Activated naive CD8-positive, alpha-beta T cell treated with anti-CD3 and anti-CD28 coated beads, Interleukin-2, amount 10 ng/mL, durations not matched to agents 7 days and 5 days (primary cell): ENCODE measurements at places on chromosomes 6 and 20.

DNA sequence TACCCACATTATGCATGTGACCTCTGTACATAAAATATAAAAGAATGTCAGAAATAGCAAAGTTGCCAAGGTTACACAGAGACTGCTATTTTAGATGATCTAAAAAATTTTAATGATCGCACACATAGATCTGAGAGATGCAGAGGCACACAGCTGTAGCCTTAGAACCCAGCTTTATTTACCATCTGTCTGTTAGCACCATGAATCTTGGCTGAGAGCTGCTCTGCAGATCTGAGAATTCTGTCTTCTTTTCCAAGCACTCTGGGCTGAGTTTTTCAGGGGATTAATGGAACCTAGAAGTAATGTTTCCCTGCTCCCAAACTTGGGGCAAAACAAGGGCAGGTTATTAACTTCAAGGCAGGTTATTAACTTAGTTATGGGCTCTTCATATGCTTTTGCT, 248.7 kb upstream of the JAG1 start:
- no peak overlapping the region for H3K4me3 ChIP-seq
- H3K4me1 ChIP-seq, result no peaks in the 10 kb centered on the region
- no peak for DNase-seq

DNA sequence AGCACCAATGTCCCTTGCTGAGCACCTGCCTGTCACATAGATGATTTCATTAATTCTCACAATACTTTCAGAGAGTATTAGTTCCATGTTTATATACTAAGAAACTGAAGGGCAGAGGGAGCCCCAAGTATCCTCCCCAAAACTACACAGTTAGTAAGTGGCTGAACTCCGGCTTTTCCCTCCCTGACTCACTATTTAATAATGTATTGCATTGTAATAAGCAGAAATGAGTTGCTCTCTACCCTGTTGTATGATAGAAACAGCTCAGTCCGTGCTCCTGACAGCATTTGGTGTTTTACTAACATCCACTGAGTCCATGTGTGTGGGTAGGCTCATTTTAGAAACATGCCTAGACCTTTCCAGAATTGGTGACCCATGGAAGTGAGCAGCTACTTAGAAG, 76.8 kb downstream of the OLIG3 start:
- DNase-seq, result no peak
- H3K27me3 ChIP-seq, result peaks cover 22% of the 10 kb centered on the region
- H3K27ac ChIP-seq, result no peak overlapping the region
- peaks cover 8% of the 10 kb centered on the region for H3K4me1 ChIP-seq
- peaks cover 2% of the 10 kb centered on the region for H3K36me3 ChIP-seq
- no peak overlapping the region for H3K4me3 ChIP-seq

- no peaks in the 10 kb centered on the region for H3K27me3 ChIP-seq
- H3K4me3 ChIP-seq, result no peak overlapping the region
- no peaks in the 10 kb centered on the region for H3K4me1 ChIP-seq
- H3K27ac ChIP-seq, result no peak overlapping the region
- peaks cover 11% of the 10 kb centered on the region for H3K36me3 ChIP-seq
These were observed 53.9 kb upstream of the SCML4 start for GRCh38 chr6:107877968-107878367.

- H3K4me1 ChIP-seq, result peaks cover 17% of the 10 kb centered on the region
- peak overlapping the region; percentile 31 for H3K27ac ChIP-seq
- DNase-seq, result no peak
- H3K27me3 ChIP-seq, result peaks cover 1% of the 10 kb centered on the region
These were observed 35.1 kb downstream of the RBM38 start for GRCh38 chr20:57426271-57426689.

DNA sequence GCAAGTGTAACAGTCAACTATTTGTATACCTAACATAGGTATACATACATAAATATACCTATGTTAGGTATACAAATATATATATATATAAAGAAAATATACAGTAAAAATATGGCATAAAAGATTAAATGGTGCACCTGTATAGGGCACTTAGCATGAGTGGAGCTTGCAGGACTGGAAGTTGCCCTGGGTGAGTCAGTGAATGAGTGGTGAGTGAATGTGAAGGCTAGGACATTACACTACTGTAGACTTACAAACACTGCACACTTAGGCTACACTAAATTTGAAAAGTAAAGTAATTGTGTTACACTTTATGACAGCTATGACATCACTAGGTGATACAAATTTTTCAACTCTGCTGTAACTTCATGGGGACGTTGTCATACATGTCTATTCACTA, 65.6 kb downstream of the CDC5L start:
- H3K27ac ChIP-seq, result no peak overlapping the region
- peaks cover 5% of the 10 kb centered on the region for H3K27me3 ChIP-seq
- peaks cover 2% of the 10 kb centered on the region for H3K36me3 ChIP-seq
- H3K4me1 ChIP-seq, result peaks cover 6% of the 10 kb centered on the region
- no peak for DNase-seq
- no peak overlapping the region for H3K4me3 ChIP-seq

GRCh38 chr6:153804755-153805330, 234.2 kb upstream of the OPRM1 start:
- no peaks in the 10 kb centered on the region for H3K36me3 ChIP-seq
- no peaks in the 10 kb centered on the region for H3K4me1 ChIP-seq
- no peak overlapping the region for H3K27ac ChIP-seq
- DNase-seq, result no peak
- H3K4me3 ChIP-seq, result no peak overlapping the region
- H3K27me3 ChIP-seq, result peaks cover 3% of the 10 kb centered on the region

- no peaks in the 10 kb centered on the region for H3K27me3 ChIP-seq
- no peaks in the 10 kb centered on the region for H3K4me1 ChIP-seq
- DNase-seq, result no peak
- no peak overlapping the region for H3K4me3 ChIP-seq
- H3K27ac ChIP-seq, result no peak overlapping the region
These were observed 92.2 kb upstream of the FAM83B start for GRCh38 chr6:54754406-54754805.

DNA sequence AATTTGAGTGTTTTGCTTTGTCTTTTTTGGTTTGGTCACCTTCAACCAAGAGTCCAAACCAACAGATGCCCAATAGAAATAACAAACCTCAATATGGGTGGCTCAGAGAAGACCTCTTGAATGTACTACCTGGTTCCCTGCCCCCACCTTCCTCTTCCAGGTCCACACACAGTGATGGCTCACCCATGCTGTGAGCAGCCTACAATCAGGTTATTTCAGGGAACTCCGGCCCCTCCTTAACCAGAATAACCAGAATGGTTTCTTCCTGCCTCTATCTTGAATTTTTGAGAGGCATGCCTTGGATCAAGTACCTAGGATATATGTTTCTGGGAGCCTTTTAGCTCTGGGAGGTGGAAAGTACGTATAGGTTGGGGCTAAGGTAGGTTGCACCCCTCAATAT, 327.1 kb upstream of the PRDM1 start:
- peaks cover 5% of the 10 kb centered on the region for H3K36me3 ChIP-seq
- H3K4me3 ChIP-seq, result no peak overlapping the region
- peaks cover 13% of the 10 kb centered on the region for H3K4me1 ChIP-seq
- H3K27ac ChIP-seq, result no peak overlapping the region

GRCh38 chr6:128929869-128930268, 46.9 kb downstream of the LAMA2 start:
- H3K4me3 ChIP-seq, result no peak overlapping the region
- DNase-seq, result no peak
- H3K27ac ChIP-seq, result no peak overlapping the region
- H3K27me3 ChIP-seq, result peaks cover 4% of the 10 kb centered on the region

DNA sequence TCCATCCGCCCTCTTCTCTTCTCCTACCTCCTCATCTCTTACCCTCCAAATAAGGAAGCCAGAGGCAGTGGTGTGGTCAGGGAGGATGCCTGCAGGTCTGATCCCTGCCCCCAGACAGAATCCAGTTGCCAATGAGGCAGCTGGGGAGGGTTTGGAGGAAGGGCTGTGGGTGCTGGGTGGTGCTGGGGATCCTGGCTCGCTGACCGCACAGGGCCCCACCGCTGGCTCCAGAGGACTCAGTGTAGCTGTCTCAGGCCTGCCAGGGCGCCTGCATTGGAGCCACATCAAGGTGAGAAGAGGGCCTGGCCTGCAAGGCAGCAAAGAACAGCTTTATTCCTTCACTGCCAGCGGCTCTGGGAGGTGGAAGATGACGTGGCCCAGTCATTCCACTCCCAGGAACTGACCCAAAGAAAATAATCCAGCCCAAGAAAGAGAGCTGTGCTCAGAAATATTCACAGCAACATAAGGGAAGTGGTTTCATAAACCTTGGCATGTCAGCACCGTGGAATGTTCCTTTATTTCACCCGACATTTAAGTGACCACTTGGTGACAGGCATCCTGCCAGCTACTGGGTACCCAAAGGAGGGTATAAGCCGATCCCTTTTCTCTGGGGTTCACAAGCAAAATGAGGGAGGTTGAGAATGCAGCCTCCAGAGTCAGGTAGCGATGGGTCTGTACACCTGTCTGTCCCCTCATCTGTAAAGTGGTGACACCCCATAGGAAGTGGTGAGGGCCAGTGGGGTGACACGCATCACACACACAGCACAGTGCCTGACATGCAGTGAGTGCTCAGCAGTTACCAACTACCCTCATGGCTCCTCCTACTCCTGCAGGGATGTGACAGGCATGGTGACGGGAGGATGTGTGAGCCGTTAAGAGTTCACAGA, 125.1 kb downstream of the SNX5 start:
- peaks cover 2% of the 10 kb centered on the region for H3K27me3 ChIP-seq
- H3K36me3 ChIP-seq, result peaks cover 3% of the 10 kb centered on the region
- H3K4me3 ChIP-seq, result peak overlapping the region; percentile 61
- peaks cover 40% of the 10 kb centered on the region for H3K4me1 ChIP-seq
- H3K27ac ChIP-seq, result peak overlapping the region; percentile 93

DNA sequence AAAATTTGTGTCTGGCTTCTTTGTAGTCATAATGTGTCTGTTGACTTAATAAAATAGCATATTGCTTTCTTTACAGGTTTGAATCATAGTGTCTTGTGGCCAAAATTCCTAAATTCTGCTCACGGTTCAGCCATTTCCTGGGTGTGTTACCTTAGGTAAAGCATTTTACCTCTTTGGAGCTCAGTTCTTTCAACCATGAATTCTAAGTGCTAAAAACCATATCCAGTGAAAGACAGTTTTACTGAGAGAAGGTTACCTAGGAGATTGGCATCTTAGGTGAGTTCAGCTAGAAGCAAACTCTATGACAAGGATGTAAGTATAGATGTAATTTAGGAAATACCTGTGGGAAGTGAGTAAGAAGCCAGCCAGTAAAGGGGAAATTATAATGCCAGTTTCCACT, 20.7 kb downstream of the CRYBG1 start:
- no peaks in the 10 kb centered on the region for H3K36me3 ChIP-seq
- peaks cover 5% of the 10 kb centered on the region for H3K27me3 ChIP-seq
- no peak for DNase-seq
- H3K4me3 ChIP-seq, result no peak overlapping the region

DNA sequence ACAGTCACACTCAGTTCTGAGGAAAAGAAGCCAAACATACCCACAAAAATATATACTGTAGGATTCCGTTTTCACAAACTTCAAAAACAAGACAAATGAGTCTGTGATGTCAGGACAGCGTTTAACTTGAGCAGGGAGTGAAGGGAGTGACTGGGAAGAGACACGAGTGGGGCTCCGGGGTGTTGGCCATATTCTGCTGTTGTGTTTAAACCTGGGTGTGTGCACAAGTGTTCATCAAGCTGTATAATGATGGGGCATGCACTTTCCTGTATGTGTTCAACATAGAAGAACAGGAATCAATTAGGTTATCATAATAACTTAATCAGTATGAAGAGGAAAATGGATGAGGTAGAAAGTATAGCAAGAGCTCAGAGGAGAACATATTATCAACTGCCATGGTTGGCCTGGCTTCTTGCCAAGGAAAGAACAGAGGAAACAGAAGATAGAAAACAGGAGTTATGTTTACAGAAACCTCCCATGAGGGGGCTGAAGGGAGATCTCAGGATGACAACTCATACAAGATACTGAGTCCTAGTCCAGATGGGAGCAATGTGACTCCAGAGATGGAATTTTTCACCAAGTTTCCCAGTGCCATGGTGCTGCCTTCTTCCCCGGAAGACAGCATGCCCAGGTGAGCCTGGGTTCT, 15.1 kb upstream of the AFDN start:
- no peaks in the 10 kb centered on the region for H3K4me1 ChIP-seq
- no peaks in the 10 kb centered on the region for H3K36me3 ChIP-seq
- peaks cover 47% of the 10 kb centered on the region for H3K27me3 ChIP-seq
- no peak overlapping the region for H3K27ac ChIP-seq
- no peak for DNase-seq

DNA sequence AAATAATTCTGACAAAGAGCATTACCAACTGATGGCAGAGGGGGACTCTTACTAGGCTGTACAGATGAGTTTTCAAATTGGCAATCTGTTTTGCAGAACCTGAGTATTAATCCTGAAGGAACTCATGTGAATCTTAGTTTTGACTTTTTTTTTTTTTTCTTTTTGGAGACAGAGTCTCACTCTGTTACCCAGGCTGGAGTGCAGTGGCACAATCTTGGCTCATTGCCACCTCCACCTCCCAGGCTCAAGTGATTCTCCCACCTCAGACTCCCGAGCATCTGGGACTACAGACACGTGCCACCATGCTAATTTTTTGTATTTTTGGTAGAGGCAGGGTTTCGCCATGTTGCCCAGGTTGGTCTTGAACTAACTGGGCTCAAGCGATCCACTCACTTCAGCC, 49.3 kb downstream of the KCTD20 start:
- H3K27me3 ChIP-seq, result no peaks in the 10 kb centered on the region
- H3K36me3 ChIP-seq, result peaks cover 50% of the 10 kb centered on the region
- DNase-seq, result no peak
- H3K27ac ChIP-seq, result peak overlapping the region; percentile 21

DNA sequence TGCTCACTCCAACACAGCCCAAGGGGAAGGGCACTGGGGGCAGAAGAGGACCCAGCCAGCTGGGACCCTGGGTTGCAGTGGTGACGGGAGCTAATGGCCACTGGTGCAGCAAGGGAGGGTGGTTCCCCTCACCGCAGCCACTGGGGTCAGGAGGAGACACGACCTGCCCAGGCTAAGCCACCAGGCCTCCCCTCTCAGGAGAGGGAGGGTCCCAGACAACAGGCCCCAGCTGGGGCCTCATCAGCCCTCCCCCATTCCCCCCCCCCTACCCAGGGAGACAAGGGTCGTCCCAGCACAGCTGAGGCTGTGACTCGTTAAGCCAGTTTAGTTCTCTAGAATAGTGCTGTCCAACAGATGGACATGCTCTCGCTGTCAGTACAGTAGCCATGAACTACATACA, 17.3 kb upstream of the MATN4 start:
- no peaks in the 10 kb centered on the region for H3K36me3 ChIP-seq
- no peak overlapping the region for H3K4me3 ChIP-seq
- H3K4me1 ChIP-seq, result peaks cover 13% of the 10 kb centered on the region

GRCh38 chr20:61965606-61966491, 99.8 kb downstream of the TAF4 start:
- no peaks in the 10 kb centered on the region for H3K4me1 ChIP-seq
- H3K36me3 ChIP-seq, result no peaks in the 10 kb centered on the region
- DNase-seq, result no peak
- H3K27ac ChIP-seq, result no peak overlapping the region
- H3K27me3 ChIP-seq, result peaks cover 17% of the 10 kb centered on the region

GRCh38 chr20:31894980-31895675, 24.7 kb downstream of the TTLL9 start:
- H3K27me3 ChIP-seq, result peaks cover 6% of the 10 kb centered on the region
- no peak overlapping the region for H3K4me3 ChIP-seq
- no peaks in the 10 kb centered on the region for H3K4me1 ChIP-seq
- no peaks in the 10 kb centered on the region for H3K36me3 ChIP-seq
- DNase-seq, result no peak
- H3K27ac ChIP-seq, result no peak overlapping the region

- no peak for DNase-seq
- no peak overlapping the region for H3K27ac ChIP-seq
- no peaks in the 10 kb centered on the region for H3K27me3 ChIP-seq
- H3K36me3 ChIP-seq, result no peaks in the 10 kb centered on the region
- no peaks in the 10 kb centered on the region for H3K4me1 ChIP-seq
- H3K4me3 ChIP-seq, result no peak overlapping the region
These were observed 384.4 kb downstream of the BMP2 start for GRCh38 chr20:7151676-7152470.
